ENCODE measurements at places on chromosomes 7 and 10.

DNA sequence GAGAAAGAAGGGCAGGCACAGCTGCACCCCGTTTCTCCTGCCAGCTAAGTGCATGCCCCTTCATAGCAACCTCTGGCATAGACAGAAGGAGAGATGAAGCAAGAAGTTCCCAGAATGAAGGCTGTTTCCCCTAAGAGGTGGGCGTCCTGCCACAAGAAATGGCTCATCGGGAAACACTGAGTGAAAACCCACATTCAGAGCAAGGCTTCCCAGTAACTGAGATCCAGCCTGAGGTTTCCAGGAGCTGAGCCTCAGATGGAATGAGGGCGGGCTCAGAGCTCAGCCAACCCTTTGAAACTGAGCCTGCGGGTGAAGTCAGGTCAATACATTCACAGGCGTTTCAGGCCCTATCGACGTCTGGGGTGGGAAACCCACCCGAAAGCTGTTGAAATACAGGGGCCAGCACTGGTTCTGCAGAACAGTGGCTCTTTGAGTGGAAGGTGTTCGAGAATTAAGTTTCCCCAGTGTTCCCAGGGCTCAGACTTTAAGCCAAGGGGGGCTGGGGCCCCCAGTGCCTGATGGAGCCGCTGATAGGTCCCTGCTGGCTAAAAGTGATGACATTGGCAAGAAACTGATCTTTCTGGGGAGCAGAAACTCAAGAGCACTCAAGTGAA is 510.2 kb downstream of the RPS24 start:
- DNase-seq = no peak

DNA sequence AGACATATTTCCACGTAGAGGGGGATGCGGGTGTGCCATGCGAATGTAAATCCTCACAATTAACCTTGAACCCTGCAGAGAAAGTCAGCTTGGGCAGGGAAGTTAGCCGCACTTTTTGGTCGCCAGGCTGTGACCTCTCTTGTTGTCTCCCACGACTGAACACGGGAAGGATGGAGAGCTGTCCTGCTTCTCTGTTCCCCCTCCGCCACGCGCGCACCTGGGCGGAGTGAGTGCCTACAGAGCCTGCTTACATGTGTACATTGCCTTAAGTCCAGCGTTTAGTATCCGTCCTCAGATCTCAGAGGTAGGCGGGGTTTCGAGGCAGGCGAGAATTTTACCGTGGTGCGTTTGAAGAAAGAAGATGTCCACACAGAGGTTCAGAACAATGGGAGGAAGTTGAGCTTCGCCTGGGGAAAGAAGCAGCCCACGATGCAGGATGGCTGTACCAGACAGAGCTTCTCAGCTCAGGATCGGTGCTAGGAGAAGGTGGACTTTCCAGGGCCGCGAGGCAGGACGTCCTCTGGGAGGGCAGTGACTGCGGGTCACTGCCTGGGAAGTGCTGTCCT is 482 bp upstream of the ERCC6 start:
- DNase-seq = no peak

DNA sequence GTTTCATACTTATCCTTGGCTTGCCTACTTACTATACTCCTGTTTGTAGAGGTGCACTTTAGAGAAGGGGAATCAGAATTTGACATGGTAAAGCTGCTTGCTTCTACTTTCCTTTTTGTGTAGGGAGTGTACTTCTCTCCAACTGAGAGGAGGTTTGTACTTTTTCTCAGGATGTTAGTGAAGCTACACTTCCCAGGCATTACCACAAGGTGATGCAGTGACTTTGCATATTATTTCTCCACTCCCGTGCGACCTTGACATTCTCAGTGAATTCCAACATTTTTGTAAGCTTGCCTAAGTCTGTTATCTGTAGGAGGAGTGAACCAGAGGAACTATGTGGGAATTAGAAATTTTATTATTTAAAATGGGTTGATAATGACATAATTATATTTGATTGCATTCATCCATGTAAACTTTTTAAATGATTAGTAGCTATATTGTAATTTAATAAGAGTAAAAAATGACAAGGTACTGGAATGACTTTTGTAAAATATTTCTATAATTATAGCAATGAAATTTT is 5.2 kb downstream of the TAX1BP1 start:
- peak; percentile 74 for DNase-seq

DNA sequence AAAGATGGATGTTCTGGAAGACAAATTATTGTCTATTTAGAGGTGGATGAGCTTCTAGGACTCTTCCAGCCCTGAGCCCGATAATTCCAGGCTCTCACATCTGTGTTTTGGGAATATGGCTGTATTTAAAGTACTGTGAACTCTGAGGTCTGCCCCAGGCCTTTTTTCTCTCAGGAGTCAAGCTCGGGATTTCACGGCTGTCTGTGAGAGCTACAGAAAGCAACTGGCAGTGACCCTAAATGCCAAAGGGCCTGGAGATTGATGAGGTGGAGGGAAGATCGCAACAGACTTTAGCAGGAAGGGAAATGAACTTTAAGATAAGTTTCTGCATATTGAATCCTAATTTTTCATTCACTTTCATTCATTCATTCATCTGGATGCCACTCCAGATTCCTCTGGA is 51.0 kb upstream of the COL13A1 start:
- DNase-seq = no peak

- DNase-seq = no peak
Measured at GRCh38 chr7:112042631-112043030, 163.6 kb downstream of the DOCK4 start.

DNA sequence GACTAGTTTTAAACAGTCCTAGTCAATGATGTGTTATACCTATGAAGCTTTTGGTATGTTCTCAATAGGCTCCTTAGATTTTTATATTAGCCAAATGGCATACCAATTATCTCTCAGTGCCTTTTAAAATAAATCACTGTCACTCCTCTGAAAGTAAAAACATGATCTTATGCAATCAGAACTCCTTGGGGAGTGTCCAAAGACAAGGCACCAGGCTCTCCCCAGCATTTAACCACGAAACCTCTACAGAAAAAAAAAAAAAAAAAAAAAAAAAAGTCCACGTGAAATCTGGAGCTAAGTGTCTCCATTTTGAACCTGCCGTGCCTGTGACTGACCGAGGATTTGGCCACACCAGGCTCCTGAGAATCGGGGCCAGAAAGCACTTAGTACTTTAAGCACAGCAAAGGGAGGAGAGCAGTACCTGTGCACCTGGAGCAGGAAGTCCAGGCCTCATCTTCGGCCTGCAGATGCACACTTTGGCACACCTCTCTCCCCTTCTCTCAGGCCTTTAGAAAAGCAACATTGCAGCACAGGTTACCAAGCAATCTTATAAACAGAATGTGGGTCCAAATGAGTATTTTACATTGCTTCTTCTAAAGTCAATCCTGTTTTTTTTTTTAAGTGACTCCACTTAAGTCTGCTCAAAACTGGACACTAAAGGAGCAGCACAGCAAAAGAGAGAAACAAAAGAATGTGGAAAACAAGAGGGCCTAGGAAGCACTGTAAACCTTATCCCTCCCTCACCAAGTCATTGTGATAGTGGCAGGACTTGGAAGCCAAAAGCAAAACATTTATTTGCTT is 1.5 kb downstream of the FAM13C start:
- no peak for DNase-seq

DNA sequence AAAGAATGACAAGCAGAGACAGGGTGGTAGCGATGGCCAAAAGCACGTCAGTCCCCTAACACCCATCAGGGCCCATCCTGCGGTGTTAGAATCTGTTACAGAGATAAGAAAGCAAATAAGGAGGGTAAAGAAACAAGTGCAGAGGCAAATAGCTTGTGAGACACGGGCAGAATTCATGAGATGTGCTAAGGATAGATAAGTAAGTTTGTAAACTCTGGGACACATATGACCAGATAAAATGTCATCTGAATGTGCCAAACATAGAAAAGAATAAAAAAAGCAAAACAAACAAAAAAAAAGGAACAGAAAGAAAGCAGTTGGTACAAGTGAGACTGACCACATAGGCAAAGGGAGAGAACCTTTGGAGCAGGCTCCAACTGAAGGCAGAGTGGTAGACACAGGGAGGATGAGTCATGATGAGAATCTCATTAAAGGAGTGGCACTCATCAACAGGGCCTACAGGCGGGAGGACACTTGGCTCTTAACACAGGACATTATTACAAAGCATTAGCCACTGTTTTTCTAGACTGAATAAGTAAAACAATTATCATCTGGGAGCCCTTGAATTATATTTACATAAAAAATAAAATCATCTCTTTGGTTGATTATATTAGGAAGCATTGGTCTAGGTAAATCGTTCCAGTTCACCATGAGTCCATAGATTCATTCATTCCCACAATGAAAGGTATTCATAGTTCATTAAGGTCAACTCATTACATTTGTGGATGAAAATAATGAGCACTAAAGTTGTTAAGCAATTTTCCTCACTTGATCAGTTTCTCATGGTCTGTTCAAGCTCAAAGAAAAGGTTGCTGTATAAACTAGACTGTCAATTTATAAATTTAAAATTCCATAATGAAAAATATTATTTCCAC is 21.5 kb upstream of the EPHB6 start:
- DNase-seq = no peak

DNA sequence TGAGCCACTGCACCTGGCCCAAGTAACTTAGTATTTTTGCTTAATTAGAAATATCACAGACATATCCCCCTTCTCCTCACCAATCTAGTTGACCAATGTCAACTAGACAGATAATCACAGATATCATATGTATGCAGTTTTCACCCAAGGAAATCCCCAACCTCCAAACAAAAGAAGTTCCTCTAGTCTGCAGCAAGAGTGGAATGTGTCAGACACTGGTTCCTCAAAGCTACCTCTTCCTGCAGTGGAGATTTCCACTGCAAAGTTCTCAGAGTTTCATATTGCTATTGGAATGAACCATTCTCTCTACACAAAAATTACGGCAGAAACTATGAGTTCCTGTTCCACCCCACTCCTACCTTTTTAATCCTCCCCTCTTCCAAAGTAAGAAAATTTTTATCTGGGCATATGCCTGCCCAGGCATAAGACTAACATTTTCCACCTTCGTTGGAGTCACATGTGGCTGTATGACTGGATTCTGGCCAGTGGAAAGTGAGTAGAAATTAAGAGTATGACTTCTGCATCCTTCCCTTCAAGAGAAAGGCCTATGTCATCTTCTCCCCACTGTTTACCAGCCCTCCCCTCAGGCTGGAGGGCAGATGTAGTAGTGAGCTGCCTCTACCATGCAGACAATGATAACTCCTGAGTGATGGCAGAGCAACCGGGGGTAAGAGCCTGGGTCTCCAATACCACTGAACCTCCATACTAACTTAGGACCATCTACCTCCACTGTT is 103.0 kb downstream of the MYOF start:
- DNase-seq = no peak

GRCh38 chr7:4028221-4028620 is 653.9 kb upstream of the FOXK1 start:
- DNase-seq = no peak

- no peak for DNase-seq
Measured at GRCh38 chr7:19104811-19105210, 12.6 kb downstream of the TWIST1 start.

DNA sequence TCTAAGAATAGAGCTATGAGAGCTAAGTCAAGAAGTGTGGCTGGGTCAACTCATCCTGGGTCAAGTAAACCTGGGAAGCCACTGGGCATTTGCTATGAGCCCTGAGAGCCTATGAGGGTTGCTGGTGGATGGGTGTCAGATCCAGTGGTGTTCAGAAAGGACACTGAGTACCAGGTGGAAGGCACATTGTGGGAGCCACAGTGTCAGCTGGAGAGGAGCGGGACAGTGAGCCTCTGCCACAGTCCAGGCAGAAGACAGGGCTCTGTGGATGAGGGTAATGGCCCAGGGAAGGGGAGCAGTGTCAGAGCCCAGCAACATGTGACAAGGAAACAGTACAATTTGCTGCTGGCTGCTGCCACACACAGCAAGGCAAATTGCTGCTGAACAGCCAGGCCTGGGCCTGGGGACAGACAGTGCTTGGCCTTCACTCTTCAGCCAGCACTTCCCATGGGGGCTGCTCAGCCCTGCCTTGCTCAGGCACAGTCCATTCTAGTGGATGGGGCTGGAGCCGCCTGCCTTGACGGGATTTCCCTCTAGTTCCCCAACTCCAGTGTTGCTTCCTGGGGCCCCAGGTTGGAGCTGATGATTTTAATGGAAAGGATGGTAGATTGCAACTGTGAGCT is 90.9 kb upstream of the CHST15 start:
- no peak for DNase-seq

GRCh38 chr7:15459018-15459615 is 102.7 kb downstream of the AGMO start:
- DNase-seq = no peak
